ENCODE measurements at places on chromosomes 11 and 22. TPM values are rescaled to one million over a fixed set of nuclear protein-coding genes. Genes with fewer than 3 reads are reported as not detected.

CYB561A3 gene
- 86.6 TPM for total RNA-seq

GPR83 gene
- not detected for total RNA-seq

OLFML1 gene
- total RNA-seq: 16.4 TPM

MAPK11 gene
- total RNA-seq: 9.9 TPM

TRPM5 gene
- total RNA-seq: not detected

MPEG1 gene
- total RNA-seq: not detected

ACCS gene
- 23.3 TPM for total RNA-seq

PKDREJ gene
- total RNA-seq: 0.09 TPM

HTR3B gene
- not detected for total RNA-seq

OR51G2 gene
- total RNA-seq: not detected

BCO2 gene
- total RNA-seq: 0.86 TPM

AMBRA1 gene
- 28.4 TPM for total RNA-seq

LINC01488 gene
- not detected for total RNA-seq

CEP126 gene
- total RNA-seq: 1.5 TPM

OR52A1 gene
- total RNA-seq: not detected

Measured in bronchial smooth muscle cell (primary cell).